ENCODE measurements at places on chromosomes 7 and 10. TPM values are rescaled to one million over a fixed set of nuclear protein-coding genes. Genes with fewer than 3 reads are reported as not detected.

Gene CDHR1
- not detected for total RNA-seq

Gene EMX2
- 0.57 TPM for total RNA-seq

Gene CRHR2
- total RNA-seq, result not detected

Gene CPA2
- not detected for total RNA-seq

Gene JAKMIP3
- total RNA-seq, result under 0.01 TPM

Gene PGAM2
- total RNA-seq, result not detected

Gene OR13A1
- under 0.01 TPM for total RNA-seq

Gene H2BK1
- total RNA-seq, result not detected

Gene AMPH
- total RNA-seq, result 0.22 TPM

Gene MEIG1
- not detected for total RNA-seq

Gene TMEM225B
- total RNA-seq, result 0.44 TPM
